ENCODE measurements at places on chromosomes 2 and 18. TPM values are rescaled to one million over a fixed set of nuclear protein-coding genes. Genes with fewer than 3 reads are reported as not detected.

GRCh38 chr2:98478907-98479306 lies 34.2 kb downstream of the INPP4A start:
- DNase-seq = peak; percentile 50

The SERPINB10 gene
- total RNA-seq = not detected

The FEV gene
- total RNA-seq = not detected

- DNase-seq = no peak
These were observed 83.8 kb downstream of the EPHA4 start for GRCh38 chr2:221488136-221488807.

- DNase-seq = no peak
These were observed 569.8 kb upstream of the MEX3C start for GRCh38 chr18:51767293-51767692.

The UGT1A9 gene
- not detected for total RNA-seq

GRCh38 chr2:54048117-54048785 lies 67.2 kb upstream of the ACYP2 start:
- peak; percentile 32 for DNase-seq

All from activated CD8-positive, alpha-beta T cell treated with anti-CD3 and anti-CD28 coated beads for 36 hours (primary cell).